ENCODE measurements at places on chromosomes 16 and 17.

- DNase-seq, result no peak
Measured at GRCh38 chr16:85544668-85545067, 68.5 kb upstream of the GSE1 start.

DNA sequence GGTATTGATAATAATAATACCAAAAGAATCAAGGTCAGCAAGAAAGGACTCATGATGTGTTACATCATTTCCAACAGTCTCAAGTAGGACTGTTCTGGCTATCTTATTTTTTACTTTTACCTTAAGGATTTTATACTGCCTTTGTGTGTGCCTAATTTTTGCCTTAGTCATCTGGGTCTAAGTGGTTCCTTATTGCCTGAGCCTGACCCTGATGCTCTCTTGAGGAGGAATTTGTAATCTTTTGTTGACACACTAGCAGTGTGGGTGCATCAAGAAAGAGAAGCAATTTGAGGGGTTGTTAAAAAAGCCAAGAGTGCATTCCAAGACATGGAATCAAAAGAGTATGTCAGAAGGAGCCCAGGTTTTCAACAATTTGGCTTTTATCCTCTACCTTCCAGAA lies 59.3 kb downstream of the TMEM100 start:
- DNase-seq, result no peak

- no peak for DNase-seq
Measured at GRCh38 chr16:11328172-11329070, 16.8 kb upstream of the RMI2 start.

DNA sequence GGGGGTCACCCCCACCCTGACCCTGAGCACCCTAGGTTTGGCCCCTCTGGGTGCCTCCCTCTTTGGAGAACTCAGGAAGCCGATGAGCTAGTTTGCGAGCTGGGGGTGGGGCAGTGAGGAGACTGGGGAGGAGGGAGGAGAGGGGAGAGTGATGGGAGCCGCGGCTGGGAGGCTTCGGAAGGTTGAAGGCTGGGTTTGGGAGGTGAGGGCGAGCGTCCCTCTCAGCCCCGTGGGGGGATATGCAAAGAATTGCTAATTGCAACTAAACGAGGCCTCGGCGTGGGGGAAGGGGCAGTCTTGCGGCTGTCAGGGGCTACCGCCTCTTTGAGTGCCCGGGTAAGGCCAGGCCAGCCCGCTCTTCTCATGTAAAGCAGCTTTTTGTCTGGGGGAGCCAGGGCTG lies 17.6 kb upstream of the FZD2 start:
- DNase-seq, result no peak

- no peak for DNase-seq
Measured at GRCh38 chr17:64399071-64399766, 8.6 kb upstream of the PECAM1 start.

DNA sequence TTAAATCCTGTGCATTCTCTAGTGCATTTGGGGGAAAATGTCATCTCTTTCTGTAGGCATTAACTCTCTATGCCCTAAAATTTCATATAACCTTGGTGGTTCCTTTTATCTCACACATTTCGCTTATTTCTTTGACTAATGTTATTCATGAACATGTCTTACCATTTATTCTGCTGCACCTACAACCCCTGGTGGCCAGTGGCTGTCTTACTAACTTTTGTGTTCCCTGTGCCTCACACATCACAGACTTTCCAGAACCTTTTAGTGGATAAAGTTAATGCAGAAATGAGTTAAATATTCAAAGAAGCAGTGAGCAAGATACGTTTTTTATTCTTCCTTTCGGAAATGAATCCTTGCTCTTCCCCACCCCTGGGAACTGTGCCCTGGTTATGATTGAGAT lies 111.9 kb downstream of the CDH13 start:
- no peak for DNase-seq

GRCh38 chr16:3099732-3100499 lies 822 bp upstream of the ZSCAN10 start:
- peak; percentile 83 for DNase-seq

GRCh38 chr16:12377497-12377896 lies 401.0 kb downstream of the SNX29 start:
- no peak for DNase-seq

GRCh38 chr17:13437966-13438779 lies 163.6 kb downstream of the HS3ST3A1 start:
- DNase-seq, result no peak

DNA sequence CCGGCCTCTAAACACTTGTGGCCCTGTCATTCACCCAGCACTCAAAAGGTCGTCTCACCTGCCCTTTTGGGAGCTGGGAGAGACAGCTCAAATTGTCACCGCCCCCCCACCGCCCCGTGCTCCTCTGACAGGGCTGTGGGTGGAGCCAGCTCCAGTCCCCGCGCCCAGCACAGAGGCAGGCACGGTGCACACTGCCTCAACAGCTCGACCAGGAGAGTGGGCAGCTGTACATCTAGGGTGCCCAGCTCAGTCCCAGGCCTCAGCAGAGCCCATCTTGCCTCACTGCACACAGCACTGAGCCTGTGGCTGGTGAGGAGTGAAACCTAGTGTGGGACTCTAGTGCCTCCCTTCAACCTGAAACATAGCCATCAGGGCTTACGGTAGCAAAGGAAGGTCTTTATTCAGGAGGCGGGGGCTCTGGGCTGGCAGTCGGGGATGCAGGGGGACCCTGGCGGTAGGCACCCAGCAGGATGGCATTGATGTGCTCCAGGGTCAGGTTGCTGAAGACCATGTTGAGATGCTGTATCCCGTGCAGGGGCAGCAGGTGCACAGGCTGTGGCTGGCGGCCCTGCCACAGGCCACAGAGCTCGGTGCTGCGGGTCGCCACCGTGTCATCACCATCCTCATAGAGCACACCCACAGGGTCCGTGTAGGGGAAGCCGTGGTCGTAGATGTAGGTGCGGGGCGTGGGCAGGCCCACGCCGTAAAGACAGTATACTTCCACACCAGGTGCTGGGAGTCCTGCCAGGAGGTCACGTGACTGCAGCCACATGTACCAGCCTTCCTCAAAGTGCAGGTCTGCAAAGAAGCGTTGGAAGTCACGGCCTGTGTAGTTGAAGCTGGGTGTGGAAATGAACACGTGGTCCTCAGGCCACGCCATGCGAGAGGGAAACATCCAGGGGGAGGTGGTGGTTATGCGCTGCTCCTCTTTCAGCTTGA lies 3.1 kb upstream of the PSMB10 start:
- DNase-seq, result peak; percentile 76

- DNase-seq, result no peak
Measured at GRCh38 chr16:16086653-16087446, 136.4 kb downstream of the ABCC6 start.

DNA sequence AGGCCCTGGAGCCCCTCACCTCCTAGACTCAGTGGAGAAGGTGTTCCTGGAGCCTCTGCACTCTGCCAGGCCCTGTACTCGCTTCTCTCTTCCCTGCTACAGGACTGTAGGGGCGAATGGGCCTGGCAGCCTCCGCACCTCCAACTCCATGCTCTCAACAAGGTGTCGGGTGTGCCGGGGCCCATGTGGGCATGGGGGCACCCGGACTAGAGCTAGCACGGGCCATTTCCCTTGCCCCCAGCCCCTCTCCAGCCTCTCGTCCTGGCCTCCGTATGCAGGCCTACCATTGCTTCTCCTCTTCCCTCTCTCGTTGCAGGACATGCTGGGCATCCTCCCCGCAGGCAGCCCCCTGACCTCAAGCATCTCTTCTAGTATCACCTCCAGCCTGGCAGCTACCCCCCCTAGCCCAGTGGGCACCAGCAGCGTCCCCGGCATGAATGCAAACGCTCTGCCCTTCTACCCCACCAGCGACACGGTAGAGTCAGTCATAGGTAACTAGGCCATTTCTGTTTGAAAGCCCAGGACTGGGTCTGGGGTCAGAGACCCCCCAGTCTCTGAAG lies 25.8 kb downstream of the UNC13D start:
- no peak for DNase-seq

- no peak for DNase-seq
Measured at GRCh38 chr17:12648498-12648897, 17.2 kb upstream of the MYOCD start.

DNA sequence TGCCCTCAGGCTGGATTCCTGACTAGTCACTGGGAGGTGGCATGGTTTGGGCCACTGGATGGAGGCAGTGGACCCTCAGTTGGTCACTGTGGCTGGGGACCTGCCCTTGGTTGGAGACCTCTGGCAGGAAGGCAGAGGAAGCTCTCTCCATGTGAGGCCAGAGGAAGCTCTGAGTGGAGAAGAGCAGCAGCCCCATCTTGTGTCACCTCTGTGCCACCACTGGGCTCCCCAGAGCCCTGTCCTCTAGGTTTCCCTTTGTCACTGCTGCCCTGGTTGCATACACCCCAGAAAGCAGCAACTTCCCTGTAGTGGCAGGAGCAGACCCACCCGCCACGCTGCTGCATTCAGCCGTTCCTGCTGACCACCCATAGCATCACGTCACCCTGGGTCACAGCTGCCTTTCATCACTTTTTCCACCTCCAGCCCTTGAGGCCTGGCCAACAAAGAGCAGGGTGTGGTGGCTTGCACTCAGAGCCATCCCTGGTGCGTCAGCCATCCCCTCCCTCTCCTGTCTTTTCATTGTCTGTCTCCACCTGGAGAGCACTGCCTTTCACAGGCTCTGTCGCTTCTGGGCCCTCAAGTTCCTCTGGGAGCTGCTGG lies 11.9 kb downstream of the CTRL start:
- no peak for DNase-seq

DNA sequence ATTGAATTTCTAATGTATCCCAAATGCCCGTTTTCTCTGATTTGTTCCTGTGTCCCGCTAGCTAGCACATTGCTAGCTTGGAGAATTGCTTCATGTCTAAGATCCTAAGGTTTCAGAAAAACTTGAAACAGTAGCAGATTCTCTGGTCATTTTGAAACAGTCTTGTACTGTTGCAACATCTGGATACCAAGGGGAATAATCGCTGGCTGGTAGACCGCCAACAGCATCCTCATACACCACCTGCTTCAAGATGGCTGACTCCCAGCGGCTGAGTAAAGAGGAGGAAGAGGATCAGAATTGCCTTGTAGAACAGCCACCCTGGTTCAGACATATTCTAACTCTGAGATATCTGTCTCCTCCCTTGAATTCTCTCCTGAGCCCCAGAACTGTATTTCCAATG lies 226.7 kb upstream of the ELAC2 start:
- DNase-seq, result no peak

- peak; percentile 58 for DNase-seq
Measured at GRCh38 chr17:61416540-61417363, 17.1 kb downstream of the TBX2 start.

DNA sequence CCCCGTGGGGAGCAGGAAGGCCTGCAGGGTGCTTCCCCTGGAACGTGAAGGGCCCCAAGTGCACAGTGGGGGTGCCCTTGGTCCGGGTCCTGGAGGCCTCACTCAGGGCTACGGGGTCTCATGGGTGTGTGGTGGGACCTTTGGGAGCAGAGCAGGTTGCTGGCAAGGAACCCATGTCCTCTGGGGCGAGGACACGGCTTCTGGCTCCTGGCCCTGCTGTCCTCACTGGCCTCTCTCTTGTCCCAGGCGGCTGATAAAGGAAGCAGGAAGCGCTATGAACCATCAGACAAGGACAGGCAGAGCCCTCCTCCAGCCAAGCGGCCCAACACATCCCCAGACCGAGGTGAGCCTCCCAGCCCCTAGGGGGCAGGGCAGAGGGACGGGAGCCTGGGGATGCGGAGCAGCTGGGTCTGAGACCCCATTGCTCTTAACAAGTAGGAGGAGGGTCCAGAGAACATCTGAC lies 9.8 kb upstream of the IL17C start:
- no peak for DNase-seq

GRCh38 chr17:72204742-72205141 lies 83.9 kb downstream of the SOX9 start:
- DNase-seq, result no peak

DNA sequence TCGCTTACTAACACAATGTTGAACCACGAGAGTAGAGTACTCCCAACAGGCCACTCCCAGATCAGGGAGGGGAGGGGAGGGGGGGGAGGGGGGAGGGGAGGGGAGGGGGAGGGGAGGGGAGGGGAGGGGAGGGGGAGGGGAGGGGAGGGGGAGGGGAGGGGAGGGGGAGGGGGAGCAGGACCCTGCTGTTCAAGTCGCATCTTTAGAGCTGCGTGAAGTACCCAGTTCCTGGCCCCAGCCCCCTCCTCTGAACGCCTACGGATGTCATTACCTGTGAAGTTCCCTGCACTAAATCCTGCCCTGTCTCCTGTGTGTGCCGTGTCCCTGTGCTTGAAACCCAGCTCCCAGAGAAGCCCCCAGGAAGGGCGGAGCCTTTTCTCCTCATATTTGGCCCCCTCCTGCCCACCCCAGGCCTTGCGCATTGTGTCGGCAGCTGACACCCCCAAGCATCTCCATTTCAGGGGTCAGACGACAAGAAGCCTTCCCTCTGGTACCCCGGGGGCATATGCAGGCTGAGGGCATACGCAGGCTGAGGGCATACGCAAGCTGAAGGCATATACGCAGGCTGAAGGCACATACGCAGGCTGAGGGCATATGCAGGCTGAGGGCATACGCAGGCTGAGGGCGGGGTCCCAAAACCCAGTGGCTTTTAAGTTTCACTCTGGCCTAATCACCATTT lies 330.2 kb downstream of the C16orf95 start:
- no peak for DNase-seq

Measured in HL-60 (cell line).